ENCODE measurements at places on chromosomes 16 and 17.

DNA sequence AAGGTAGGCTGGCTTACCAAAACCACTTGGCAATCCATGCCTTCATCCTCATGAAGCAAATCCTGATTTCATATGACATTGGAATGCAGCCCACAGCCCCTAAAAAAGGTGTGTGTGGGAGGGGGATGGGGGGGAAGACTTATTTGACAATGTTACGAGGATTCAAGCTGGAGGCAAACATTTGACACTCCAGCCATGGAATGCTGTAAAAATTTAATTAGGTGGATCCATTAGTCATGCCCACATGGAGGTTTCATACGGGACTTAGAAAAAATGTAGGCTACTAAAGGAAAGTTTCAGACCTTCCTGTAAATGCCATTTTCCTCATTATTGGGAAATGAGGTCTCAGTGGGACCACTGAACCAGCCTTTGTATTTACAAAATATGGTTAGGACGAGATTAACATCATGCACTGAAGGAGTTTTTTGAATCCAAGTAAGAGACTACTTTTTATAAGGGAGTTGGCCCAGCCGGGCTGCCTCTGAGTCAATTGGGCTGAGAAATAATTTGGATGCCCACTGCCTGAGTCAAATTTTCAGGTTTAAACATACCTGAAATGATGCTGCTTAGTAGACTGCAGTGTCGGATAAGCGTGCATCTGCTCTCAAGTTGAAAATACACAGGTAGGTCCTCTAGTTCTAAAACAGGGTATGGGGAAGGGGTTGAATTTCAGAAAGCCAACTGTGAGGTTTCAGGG lies 44.6 kb upstream of the MAF start:
- DNase-seq: no peak

DNA sequence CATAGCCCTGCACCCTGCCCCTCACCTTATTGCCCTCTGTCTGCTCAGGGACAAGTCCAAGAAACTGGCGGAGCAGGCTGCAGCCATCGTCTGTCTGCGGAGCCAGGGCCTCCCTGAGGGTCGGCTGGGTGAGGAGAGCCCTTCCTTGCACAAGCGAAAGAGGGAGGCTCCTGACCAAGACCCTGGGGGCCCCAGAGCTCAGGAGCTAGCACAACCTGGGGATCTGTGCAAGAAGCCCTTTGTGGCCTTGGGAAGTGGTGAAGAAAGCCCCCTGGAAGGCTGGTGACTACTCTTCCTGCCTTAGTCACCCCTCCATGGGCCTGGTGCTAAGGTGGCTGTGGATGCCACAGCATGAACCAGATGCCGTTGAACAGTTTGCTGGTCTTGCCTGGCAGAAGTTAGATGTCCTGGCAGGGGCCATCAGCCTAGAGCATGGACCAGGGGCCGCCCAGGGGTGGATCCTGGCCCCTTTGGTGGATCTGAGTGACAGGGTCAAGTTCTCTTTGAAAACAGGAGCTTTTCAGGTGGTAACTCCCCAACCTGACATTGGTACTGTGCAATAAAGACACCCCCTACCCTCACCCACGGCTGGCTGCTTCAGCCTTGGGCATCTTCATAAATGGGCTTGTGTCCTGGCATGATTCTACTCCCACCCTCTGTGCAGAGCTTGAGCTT lies 6.3 kb upstream of the NFATC3 start:
- DNase-seq: no peak

DNA sequence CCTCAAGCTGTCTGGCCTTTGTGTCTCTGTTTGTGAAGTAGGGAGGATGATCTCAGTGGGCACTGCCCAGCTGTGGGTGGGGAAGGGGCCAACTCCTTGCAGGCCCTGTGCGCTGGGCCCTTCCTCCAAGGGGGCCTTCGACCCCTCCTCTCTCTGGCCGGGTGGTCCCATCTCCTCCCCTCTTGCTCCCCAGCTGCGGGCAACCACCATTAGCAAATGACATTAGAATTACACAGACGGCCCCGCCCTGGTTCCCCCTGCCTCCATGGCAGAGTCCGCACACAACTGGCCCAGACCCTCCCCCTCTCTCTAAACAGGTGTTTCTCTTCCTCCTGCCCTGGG lies 2.5 kb upstream of the SLC6A4 start:
- DNase-seq: no peak

- no peak for DNase-seq
Measured at GRCh38 chr16:75131081-75131480, 14.5 kb upstream of the LDHD start.

GRCh38 chr16:1642753-1643152 lies 30.6 kb downstream of the CRAMP1 start:
- no peak for DNase-seq

GRCh38 chr16:12721841-12722421 lies 81.8 kb downstream of the CPPED1 start:
- no peak for DNase-seq

- DNase-seq: peak; percentile 69
Measured at GRCh38 chr17:74212913-74213791, at the start of gene TTYH2. TTYH2 (plus strand) TSS chr17:74213571; CDS start chr17:74213588, 17 bp downstream.

GRCh38 chr17:10121971-10122707 lies 76.3 kb downstream of the GAS7 start:
- no peak for DNase-seq

GRCh38 chr17:78789149-78789662 lies 7.1 kb upstream of the CYTH1 start:
- no peak for DNase-seq

GRCh38 chr17:34351096-34351495 lies 5.2 kb upstream of the CCL13 start:
- DNase-seq: no peak

DNA sequence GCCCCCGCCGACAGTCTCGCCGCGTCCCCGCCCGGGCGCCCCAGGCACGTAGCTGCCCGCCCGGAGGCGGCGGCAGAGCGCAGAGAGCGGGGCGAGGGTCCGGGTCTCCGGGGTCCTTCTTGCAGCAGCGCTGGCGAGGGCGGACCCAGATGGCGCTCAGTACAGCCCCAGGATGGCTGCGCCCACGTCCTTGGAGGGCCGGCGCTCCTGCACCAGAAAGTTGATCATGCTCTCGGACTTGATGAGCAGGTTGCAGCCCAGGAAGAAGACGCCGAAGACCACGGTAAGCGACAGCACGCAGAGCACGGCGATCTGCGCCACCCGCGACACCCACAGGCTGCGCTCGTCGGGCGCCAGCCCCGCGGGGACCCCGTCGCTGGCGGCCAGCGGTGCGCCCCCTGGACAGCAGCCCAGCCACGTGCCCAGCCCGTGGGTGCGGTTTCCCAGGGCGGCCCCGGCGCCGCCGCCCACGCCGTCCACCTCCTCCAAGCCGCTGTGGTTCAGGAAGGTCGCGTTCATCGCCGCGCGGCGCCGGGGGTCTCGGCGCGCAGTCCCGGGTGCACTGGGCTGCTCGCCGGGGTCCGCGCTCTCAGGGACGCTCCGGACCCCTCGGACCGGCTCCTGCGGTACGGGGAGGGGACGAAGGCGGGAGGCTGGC lies 435 bp downstream of the RPRML start:
- no peak for DNase-seq

GRCh38 chr17:80963812-80964543 lies 27.7 kb upstream of the CHMP6 start:
- no peak for DNase-seq

DNA sequence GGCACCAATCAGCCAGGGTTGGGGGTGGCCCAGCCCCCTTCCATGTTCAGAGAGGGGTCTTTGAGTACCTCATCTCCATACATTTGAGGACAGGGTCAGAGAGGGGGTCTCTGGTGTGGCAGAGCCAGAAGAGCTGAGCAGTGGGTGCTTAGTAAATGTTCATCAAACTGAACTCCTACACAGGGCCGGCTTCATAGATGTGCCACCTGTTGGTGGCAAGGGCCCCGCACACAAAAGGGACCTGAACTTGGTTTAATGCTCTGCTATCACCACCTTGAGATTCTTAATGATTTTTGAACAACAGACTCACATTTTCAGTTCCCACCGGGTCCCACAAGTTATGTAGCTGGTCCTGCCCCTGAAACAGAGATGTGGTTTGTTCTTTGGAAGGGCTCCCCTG lies 9.0 kb upstream of the C1QL1 start:
- DNase-seq: no peak

DNA sequence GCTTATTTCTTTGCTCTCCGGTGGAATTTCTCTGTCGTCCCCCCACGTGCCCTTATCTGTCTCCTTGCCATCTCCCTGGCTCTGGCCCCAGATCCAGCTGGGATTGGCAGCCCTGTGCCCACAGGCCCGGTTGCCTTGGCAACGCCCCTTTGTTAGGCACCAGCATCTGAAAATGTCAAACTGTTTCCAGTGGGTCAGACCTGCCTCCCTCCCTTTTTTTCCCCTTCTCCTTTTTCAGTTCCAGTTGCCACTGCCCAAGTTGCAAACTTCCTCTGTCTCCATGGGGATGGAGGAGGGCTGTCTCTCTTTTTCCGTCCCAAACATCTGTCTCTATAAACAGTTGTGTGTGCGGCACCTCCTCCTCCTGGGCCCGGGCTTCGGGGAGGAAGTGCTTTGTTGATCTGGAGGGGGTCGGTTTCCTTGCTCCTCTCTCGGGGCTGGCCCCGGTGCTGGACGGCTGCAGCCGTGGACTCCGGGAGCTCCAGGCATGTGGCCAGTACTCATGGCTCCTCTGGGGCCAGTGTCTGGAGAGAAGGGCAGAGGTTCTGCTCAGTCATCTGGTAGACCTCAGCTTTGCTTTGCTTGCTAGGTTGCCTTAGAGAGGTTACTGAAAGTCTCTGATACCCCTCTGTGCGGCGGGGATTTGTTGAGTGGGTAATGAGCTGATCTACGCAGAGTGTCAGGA lies 35.3 kb downstream of the SOCS3 start:
- DNase-seq: no peak

GRCh38 chr17:33436321-33436720 lies 143.2 kb upstream of the ASIC2 start:
- peak; percentile 39 for DNase-seq

GRCh38 chr17:2020721-2021120 lies 4.4 kb downstream of the RTN4RL1 start:
- no peak for DNase-seq

DNA sequence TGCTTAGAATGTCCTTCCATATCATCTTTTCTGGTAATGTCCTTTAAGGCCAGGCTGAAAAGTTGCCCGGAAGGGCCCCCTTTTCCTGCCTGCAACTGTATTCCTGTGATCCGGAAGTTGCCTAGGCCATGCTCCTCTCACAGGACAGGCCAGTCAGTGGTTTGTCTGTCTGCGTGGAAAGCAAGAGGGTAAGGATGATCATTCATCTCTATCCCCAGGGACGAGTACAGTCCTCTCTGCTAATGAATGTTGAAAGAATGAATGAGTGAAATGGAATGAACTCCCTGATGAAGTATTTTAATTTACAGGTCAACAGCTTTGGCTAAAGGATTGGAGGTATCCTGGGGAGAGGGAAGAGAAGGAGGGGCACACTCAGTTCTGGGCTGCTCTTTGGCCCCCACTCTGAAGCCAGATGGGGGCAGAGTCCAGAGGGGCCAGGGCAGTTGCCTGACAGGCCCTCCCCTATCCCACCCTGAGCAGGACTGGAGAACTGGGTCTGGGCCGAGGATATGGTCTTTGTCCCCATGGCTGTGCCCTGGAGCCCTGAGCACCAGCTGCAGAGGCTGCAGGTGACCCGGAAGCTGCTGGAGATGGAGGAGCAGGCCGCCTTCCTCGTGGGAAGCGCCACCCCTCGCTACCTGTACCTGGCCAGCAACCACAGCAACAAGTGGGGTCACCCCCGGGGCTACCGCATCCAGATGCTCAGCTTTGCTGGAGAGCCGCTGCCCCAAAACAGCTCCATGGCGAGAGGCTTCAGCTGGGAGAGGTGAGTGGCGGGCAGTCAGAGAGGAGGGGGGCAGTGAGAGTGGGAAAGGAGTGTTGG lies 3.2 kb downstream of the AOC3 start:
- no peak for DNase-seq

DNA sequence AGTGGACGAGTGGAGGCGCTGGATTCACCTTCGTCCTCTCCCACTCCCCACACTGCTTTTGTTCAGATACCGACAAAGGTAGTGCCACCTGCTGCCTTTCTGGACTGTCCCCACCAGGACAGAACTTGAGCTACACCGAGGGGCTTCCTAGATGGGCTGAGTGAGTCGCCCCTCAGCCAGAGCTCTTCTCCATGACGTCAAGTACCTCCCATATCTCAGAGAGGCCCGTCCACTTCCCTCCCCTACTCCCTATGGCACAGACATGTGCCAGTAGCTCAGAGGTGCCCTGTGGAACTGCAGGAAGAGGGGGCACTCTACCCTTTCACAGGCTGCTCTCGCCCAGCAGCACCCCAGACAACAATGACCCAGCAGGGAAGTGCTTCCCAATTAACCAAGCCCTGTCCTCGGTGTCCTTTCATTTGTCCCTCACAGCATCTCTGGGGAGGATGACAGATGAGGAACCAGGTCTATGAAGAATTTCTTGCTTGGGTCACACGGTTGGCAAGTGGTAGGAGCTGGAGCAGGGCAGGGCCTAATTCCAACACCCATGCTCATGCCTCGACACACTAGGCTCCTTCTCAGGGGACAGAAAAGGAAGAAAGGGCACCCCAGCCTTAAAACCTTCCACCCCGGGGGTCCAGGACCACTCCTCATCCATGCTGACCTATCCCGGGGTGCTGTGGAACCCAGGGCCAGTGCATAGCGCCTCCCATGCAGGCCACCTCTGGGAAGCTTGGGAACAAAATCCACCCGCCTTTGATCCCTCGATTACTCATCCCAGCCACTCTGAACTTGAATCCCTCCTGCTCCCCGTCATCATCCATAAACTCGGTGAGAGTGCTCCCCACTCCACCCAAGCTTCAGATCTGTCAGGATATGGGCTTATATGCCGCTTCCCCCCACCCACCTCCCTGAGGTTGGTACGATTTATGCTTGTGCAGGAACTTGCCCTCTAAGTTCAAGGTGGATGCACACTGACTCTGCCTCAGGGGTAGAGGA lies 51.7 kb downstream of the WNT3 start:
- no peak for DNase-seq

DNA sequence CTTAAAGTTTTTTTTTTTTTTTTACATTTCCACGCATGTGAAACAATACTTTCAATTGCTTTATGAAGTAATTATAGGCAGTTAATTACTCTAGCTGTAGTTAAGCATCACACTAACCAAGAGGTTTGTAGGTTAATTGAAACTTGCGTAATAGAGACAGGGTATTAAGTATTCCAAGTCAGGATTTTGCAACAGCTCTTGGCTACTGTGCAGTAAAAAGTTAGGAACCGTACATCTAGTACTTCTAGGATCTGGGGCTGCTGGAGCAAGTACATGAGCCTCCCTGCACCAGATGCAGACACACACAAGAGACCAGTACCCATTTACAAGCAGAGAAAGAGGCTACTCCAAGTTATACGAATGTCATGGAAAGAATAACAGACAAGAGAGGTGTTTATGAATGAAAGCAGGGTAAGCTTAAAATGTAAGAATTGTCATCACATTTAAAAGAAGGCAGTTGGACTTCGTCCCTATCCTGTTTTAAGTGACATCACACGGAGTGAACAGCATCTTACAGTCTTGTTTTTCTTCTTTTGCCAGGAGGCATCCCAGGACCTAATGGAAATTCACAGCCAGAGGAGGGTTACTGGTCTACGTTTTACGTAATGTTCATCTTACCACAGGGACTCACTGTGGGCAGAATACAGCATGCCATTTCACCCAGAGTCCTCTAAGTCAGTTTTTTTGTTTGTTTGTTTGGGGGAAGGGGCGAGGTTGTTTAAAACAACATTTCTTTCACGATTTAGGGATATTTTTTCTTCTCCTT lies 379.6 kb upstream of the PSMD7 start:
- DNase-seq: no peak

- DNase-seq: peak; percentile 62
Measured at GRCh38 chr16:70476272-70477020, 22.1 kb downstream of the FCSK start.
